ENCODE measurements at places on chromosomes 16 and 17. TPM values are rescaled to one million over a fixed set of nuclear protein-coding genes. Genes with fewer than 3 reads are reported as not detected.
A peak's percentile ranks its signal among the peaks of the same experiment; 100 is the strongest.

- DNase-seq, result no peak
These were observed 15.2 kb upstream of the SLC47A2 start for GRCh38 chr17:19731626-19732025.

- DNase-seq, result peak; percentile 21
These were observed 14.6 kb upstream of the HSBP1 start for GRCh38 chr16:83793179-83793578.

GRCh38 chr16:86034421-86034919 lies 135.5 kb downstream of the IRF8 start:
- no peak for DNase-seq

- DNase-seq, result no peak
These were observed 712 bp downstream of the HOXB4 start for GRCh38 chr17:48577330-48577945.

DNA sequence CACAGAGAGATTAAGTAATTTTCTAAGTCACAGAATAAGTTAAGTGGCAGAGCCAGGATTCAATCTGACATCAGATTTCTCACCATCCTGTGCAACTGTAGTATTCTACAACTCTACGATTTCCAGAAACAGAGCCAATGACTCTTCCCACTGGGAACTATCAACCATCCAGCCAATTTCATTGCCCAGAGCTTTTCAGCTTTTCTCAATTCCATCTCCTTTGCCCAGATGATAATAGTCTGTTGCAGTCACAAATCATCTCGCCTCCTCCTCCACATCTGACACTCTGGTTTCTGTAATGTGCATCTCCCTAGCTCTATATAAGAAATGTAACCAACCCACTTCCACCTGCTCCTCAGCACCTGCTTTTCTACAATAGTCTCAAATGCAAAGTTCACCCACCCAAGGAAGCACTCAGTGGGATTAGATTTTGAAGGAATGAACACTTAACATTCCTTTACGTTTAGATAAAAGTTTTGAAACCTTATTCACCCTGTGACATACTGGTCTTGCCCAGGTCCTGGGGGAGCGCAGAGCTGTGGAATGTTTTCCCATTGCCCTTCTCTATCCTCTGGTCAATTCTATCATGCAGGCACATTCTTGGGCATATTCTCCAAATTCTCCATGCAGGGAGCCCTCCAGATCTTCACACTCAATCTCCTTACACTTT lies 167.8 kb upstream of the ASIC2 start:
- DNase-seq, result no peak

DNA sequence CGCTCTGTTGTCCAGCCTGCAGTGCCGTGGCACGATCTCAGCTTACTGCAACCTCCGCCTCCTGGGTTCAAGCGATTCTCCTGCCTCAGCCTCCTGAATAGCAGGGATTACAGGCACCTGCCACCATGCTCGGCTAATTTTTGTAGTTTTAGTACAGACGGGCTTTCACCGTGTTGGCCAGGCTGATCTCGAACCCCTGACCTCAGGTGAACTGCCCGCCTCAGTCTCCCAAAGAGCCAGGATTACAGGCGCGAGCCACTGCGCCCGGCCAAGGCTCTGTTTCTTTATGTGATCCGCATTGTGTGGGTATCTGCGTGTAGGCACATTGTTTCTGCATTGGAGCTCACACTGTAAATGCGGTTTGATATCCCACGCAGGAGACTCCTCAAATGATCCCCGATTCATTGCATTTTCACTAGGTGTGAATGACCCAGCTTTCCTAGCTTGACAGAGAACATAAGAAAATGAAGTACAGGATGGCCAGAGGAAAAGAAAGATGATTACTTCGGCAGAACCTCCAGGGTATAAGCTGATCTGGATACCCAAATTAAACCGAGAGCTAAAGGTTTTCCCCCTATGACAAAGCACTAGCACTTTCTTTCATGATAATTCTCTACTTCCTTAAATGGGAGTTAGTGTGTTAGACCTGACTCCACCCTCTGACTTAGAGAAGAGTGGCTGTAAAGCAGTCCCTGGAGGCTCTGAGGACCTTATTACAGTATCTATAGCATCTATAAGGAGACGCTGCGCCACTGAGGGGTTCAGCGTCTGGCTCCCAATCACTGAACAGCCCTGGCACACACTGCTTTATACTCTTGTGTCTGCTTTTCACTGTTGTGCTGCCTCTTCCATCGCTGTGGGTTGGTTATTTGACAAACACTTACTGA lies 17.3 kb downstream of the COTL1 start:
- DNase-seq, result no peak

DNA sequence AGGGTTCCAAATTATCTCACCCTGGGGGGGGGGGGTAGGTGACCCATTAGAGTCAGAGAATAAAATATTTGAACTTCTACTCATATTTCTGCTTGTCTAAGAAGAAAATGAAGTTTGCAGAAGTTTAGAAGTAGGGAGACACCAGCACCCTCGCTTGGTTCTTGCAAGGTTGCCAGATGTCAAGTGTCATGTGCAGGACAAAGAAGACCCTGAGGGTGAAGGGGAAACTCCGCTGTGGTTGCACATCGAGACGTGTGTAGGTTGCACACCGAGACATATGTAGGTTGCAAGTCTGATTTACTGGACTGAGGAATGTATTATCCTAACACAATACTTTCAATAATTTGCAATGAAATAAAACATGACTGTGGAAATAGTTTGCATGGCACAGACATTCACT lies 42.4 kb upstream of the IRF8 start:
- no peak for DNase-seq

DNA sequence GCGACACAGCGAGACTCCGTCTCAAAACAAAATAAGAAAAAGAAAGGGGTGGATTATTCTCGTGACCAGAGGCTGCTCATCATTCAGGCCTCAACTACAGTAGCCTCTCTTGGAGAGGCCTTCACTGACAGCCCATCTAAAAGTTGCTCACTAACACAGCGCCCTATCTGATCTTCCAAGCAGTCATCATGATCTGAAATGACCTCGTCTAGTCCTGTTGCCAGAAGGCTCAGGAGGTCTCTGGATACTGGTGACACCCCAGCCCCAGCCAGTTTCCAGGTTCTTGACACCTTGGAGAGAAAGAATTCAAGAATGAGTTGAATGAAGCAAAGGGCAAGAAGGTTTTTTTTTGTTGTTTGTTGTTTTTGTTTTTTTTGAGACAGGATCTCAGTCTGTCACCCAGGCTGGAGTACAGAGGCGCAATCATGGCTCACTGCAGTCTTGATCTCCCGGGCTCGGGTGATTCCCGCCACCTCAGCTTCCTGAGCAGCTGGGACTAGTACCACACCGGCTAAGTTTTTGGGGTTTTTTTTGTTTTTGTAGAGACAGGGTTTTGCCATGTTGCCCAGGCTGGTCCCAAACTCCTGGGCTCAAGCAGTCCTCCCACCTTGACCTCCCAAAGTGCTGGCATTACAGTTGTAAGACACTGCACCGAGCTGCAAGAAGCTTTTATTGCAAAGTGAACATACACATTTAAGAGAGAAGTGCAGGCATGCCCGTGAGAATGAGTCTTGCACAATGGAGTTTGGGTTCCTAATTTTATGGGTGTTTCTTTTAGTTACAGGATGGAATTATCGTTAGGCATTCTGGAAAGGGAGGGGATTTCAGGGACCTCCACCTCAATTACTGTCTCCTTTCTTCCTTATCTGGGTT lies 2.7 kb upstream of the ZC3H7A start:
- no peak for DNase-seq

DNA sequence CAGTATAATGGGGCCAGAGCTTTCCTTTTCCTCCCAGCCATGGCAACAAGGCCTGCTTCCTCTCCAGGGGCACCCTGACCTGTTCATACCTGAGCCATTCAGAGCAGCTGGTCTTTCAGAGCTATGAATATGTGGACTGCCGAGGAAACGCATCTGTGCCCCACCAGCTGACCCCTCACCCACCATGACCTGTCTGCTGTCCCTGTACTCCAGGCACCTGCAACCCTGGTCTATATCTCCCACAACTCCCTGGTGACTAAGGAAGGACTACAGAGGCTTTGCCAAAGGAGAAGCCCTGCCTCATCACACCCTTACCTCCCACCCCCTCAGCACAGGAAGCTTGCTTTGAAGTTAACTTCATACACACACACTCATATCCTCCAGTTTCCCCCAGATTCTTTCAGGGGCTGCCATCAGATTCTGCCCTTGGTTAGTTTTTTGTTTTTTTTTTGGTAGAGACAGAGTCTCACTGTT lies 6.0 kb downstream of the TMEM106A start:
- no peak for DNase-seq

GRCh38 chr17:30347488-30347887 lies 13.6 kb upstream of the TMIGD1 start:
- DNase-seq, result no peak

- peak; percentile 24 for DNase-seq
These were observed 89.0 kb upstream of the DNAH17 start for GRCh38 chr17:78665952-78666920.

GRCh38 chr16:55035956-55036355 lies 105.3 kb downstream of the IRX5 start:
- no peak for DNase-seq

GRCh38 chr17:8994319-8994718 lies 27.0 kb upstream of the NTN1 start:
- DNase-seq, result peak; percentile 78

GRCh38 chr17:4693416-4693815 lies 10.5 kb downstream of the PELP1 start:
- no peak for DNase-seq

DNA sequence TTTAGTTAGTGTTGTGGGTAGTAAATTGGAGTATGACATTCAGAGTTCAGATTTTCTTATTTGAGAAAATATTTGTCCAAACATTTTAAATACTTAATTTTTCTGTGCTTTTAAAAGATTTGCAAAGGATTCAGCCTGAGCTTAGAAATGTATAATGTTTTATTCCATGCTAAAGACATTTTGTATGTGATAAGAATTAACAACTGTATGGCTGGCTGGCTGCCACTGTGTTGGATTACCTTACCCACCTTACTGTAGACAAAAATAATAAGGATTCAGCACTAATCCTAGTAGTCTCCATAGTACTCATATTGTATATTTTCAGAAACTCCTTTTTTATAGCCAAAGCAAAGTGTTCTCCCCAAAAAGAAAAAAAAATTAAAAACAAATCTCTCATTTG lies 74.8 kb downstream of the TANC2 start:
- no peak for DNase-seq

DNA sequence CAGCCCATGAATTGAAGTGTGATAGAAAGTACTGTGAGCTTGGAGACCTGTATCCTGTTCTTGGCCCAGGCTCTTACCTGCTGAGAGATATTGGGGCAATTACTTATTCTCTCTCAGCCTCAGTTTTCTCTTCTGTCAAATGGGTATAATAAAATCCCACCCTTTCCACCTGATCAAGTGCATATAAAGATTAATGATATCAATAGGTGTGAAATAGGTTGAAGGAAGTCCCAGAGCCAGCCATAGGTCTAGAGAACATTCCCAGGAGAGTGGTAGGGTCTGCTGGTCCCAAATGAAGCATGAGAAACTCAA lies 81.2 kb downstream of the GNAO1 start:
- DNase-seq, result no peak

DNA sequence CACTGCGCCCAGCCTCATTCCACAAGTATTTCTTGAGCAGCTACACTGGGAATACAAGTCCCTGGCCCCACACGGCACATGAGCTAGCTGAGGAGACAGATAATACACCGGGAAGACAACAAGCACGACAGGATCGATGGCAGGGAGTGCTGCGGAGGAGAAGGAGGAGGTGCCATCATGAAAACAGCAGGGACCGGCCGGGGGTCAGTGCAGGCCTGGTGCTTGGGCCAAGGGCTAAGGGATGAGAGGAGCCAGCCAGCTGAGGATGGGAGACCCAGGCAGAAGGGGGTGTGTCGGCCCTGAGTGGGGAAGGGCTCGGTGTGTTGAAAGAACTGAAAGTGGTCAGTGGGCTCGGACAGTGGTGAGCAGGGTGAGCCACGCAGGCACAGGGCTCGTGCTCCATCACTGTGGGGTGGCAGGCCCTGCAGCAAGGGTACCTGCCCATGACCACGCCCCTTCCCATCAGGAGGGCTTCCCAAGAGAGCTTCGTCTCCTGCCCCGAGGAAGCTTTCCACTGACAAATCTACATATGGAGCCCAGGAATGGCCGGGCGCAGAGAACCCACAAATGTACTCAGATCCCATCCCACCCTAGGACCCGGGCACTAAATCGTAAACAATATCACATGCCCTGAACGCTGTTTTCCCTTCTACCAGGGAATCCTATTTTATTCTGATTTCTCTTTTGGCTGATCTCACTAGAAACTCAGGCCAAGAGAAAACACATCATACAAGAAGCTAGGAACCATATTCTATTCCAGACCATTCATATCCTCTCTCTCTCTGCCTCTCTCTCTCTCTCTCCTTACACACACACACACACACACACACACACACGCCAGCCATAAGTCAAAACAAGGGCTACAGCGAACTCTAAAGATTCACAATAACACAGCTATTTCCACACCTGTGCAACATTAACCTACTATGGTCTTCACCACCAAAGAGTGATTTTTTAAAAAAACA lies 50.7 kb upstream of the TNRC6C start:
- peak; percentile 1 for DNase-seq

DNA sequence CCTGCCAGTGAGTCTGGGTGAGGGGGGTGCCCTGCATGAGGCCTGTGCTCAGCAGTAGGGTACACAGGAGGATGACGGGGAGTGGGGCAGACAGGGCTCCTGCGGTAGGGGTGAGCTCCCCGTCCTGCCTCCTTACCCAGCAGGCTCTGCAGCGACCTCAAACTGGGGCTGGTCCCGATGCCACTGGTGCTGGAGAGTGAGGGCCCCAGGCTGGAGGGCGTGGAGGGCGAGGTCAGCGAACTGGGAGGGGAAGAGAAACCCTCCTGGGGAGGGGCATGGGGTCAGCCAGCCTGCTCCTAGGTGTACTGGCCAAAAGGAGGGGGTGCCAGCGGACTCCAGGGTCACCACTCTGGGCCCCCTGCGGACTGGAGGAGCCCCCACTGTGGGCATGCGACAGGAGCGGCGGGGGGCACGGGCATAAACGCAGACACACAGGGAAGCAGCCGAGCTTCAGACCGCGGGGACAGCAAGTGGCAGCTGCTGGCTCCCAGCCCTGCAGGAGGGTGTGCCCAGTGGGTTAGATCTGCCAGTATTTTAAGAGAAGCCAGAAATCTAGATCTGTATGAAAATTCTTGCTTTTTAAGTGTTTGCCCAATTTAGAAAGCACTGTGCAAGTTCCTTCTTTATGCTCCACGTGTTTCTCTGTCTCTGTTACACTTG lies 9.0 kb upstream of the VASN start:
- DNase-seq, result no peak

DNA sequence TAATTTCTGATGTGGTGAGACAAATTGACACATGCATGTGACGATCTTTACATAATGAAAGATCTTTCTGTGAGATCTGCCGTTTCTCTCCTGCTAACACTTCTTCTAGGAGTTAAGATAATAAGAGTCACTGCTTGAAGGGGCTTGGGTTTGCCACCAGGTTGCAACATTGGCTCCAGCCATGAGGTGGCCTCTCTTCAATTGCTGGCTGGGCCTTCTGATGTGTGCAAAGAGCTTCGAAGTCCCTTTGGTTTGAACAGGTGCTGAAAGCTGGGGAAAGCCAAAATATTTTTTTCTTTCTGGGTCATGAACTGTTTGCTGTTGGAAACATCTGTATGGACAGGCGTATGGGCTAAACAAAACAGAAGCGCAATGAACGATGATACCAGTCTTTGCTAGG lies 204.1 kb upstream of the SALL1 start:
- DNase-seq, result no peak

Gene CCL1
- not detected for total RNA-seq

Gene GPRC5C
- total RNA-seq, result 13.5 TPM

Gene PERCC1
- 1.1 TPM for total RNA-seq

Gene APOH
- total RNA-seq, result not detected

Gene STH
- not detected for total RNA-seq

Gene CSH1
- not detected for total RNA-seq

Gene NACA2
- not detected for total RNA-seq

Gene TNS4
- not detected for total RNA-seq

Gene ALDH3A1
- total RNA-seq, result 1.4 TPM

Gene HYDIN
- total RNA-seq, result 5.9 TPM
